ENCODE measurements at places on chromosomes 1 and 21.

DNA sequence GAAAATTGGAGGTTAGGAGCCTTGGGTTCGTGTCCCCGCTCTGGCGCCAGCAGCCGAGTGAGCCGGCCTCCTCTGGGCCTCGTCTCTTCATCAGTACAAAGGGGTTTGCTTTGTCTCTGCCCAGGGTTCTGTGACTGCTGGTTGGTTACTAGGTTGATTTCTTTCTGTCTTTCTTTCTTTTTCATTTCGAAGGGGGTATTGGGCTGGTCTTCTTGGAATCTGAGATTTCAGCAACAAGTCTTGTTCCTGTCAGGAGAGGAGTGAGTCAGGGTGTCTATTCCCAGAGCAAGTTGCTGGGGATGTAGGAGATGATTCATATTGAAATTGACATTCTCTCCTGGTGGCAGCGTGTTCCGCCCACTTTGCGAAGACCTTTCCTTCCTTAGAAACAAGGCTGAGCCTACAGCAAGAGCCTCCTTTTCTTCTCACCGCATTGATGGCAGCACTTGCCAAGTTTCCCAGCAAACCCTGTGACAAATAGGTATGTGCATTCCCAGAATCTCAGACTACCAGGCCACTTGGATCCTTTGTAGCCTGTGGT lies 79.2 kb downstream of the MAN1C1 start:
- DNase-seq, result no peak

GRCh38 chr1:243596431-243597062 lies 253.5 kb downstream of the AKT3 start:
- no peak for DNase-seq

DNA sequence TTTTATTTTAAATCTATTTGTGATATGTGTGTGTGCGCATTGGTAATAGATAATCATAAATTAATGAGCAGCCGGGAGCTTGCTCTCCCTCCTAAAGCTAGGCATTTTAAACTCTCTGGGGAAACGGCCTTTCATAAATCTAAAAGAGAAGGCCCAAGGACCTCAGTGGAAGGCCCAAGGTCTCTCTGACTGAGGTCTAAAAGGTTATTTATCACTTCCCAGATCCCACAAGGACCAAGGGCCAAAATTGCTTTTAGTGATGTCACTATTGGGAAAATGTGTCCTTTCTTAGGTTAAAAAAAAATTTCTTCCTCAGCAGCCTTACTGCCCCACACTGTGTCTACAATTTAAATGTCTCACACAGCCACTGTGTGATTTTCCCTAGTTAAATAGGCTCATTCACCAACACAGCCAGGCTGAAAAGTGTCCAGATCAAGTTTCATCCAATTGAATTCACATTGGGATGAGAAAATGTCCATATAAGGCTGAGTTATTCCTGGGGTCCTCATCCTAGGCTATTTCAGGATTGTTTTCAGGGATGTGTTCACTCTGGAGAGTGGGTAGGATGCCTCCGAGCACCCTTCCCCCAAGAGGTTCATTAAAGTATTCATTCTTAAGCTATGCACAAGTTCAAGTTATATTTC lies 46.1 kb downstream of the SLC44A3 start:
- no peak for DNase-seq

DNA sequence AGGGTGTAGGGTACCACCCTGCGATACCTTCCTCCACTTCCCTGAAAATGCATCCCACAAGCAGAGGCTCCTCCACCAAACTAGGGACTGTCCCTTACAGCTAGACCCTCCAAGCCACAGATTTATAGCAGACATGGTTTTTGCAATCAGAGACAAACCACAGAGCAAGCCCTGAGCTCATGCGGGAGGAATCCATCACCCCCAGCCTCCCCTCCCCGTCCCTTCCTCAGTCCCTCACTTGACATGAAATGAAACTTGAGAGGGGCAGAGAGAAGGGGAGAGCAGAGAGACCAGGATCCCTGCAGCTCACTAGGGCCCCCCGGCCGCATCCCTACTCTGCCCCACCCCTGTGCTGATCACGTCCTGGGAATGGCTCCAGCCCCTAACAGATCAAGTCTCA lies 94.9 kb downstream of the MRPL37 start:
- no peak for DNase-seq

GRCh38 chr1:226436855-226437491 lies 29.1 kb upstream of the PARP1 start:
- no peak for DNase-seq

DNA sequence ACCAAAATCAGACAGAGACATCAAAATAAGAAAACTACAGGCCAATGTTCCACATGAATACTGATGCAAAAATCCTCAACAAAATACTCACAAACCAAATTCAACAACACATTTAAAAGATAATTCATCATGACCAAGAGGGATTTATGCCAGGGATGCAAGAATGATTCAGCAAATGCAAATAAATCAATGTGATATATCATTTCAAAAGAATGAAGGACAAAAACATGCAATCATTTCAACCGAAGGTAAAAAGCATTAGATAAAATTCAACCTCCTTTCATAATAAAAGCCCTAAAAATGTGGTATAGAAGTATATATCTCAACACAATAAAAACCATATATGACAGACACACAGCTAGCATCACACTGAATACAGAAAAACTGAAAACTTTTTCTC lies 81.5 kb upstream of the LYPLAL1 start:
- DNase-seq, result no peak

GRCh38 chr1:115170377-115170776 lies 81.1 kb upstream of the TSPAN2 start:
- DNase-seq, result no peak

DNA sequence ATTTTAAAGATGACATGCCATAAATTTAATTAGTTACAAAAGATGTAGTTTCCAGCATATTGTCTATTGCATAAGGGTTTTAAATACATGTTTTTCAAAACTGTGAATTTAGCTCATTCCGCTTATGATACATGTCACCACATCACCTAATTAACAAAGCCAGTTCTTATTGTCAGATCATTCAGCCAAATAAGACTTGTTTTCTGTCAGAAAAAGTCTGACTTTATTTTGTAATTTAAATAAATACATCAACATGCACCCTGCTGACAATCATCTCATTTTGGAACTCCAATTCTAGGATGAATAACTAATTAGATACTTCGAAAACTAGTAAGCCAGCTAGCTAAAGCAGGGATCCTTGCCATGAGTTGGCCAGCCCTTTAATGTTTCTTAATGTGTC lies 110.9 kb upstream of the APP start:
- DNase-seq, result no peak

- DNase-seq, result no peak
Measured at GRCh38 chr1:29145739-29146437, 22.2 kb upstream of the TMEM200B start.

DNA sequence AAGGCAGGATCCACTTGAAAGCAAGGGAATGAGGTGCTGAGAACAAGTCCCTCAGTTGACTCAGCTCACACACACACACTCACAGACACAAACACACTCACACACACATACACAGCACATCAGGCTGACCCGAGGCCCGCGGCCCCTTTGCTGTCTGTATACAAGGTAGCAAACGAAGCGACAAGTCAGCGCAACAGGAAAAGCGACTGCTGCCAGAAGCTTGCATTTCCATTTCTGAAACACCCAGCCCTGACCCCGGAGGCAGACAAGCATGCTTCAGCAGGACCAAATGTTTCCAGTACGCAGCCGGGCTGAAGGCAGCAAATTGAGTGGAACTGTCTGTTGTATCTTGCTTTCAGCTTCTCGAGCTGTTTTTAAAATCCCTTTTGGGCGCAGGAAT lies 501.6 kb downstream of the NPHP4 start:
- no peak for DNase-seq

All from D721Med (cell line).